Natural killer cell (primary cell): ENCODE measurements at places on chromosomes 6 and 20.

GRCh38 chr6:44263354-44264100, 1.8 kb downstream of the NFKBIE start:
- no peak for DNase-seq

- DNase-seq = no peak
Observed at GRCh38 chr6:43088654-43089056, 12.5 kb downstream of the PTK7 start.

- DNase-seq = no peak
Observed at GRCh38 chr6:24321538-24322162, 36.2 kb downstream of the DCDC2 start.

DNA sequence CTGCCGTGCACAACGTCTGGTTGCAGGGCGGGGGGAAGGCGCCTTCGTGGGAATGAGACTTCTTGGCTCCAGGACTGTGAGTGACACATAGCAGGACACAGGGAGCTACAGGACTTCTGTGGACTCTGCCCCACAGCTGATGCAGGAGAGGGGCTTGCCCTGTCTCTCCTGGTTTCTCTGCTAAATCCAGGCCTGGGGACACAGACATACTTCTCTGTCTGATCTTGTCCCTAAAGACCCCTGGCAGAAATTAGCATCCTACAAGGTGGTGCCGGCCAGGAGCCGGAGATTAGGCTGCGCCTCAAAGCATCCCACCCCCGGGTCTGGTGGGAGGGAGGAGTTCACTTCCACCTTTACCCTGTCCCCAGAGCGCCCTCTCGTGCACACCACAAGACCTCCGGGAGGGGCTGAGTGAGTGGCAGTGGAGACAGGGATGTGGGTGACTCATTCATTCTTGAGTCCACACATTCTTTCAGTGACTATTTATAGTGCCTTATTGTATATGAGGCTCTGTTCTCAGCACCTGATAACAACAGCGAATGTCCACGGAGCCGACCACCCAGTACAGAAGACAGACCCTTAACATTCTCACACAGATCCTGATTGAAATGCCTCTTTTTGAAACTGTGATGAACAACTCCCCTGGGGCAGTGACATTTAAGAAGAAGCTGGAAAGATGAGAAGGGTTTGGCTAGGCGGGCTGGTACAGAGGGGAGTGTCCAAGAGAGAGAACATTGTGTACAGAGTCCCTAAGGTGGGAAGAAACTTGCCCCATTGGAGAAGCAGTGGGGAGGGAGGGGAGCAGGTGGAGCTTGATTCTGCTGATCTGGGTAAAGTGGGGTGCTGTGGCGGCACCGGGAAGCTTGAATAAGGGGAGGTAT, 39.0 kb downstream of the GMPR start:
- DNase-seq = no peak

DNA sequence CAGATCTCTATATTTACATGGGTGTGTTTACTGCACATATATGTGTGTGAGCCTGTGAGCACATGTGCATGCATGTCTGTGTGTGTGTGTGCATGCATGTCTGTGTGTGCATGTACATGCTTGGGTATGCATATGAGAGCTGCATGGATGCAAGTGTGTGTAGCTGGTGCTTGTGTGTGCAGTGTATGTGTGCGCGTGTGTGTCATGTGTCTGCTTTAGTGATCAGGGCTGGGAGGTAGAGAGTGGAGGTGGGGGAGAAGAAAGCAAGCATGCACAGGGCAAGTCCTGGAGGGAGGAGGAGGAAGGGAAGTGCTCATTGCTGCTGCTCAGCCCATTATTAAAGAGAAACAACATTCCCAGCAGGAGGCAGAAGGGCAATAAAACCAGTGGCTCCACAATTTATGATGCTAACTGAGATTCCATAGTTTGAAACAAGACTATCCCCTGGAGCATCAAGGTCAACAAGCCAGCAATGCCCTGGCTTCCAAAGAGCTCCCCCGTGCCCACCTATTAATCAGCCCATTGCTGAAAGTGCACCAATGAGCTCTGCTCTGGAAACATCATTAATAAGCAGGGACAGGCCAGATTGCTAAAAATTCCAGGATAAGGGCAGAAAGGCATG, 414.0 kb downstream of the MAFB start:
- DNase-seq = no peak

GRCh38 chr6:17870300-17871188, 116.9 kb downstream of the KIF13A start:
- no peak for DNase-seq

GRCh38 chr6:37570482-37571133, 70.9 kb upstream of the CCDC167 start:
- no peak for DNase-seq

DNA sequence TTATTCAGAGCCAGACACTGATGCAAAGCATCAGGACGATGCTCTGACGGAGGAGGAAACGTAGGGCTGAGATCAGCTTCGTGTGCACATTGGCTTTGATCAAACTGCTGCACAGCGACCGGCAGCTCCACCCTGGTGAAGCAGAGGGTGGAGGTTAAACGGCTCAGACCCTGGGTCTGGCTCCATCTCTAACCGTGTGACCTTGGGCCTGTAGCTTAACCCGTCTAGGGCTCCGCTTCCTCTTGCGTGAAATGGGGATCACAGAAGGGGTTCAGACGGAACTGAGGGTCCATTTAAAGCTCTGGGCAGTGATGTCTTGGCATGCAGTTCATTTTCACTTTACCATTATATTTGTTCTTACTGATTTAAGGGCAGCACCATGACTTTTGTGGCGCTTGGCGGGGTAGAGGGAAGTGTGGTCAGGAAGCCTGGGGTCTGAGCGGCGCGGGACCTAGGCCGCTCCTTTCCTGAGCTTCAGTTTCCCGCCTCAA, 644 bp downstream of the RBL1 start:
- DNase-seq = peak; percentile 81

GRCh38 chr6:159313018-159313417, 143.8 kb downstream of the FNDC1 start:
- no peak for DNase-seq

DNA sequence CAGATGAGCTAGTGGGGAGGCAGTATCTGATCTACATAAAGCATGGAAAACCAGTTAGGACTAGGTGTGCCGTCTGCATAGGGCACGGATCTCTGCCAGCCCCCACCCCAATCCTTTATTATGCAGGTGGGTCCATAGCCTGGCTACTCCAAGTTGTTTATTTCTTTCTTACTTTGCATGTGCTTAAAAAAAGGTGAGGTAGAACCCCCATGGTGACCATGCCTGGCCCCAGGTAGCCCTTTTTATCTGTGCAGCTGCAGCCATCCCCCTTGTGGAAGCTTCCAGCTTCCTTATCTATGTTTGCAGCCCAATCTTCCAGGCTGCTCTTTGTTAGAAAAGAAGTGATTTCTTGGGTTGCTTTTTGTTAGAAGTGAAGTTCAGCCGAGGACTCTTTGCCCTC, 9.0 kb upstream of the TREM2 start:
- DNase-seq = no peak

GRCh38 chr20:58308680-58309527, 611 bp upstream of the RAB22A start:
- peak; percentile 73 for DNase-seq

DNA sequence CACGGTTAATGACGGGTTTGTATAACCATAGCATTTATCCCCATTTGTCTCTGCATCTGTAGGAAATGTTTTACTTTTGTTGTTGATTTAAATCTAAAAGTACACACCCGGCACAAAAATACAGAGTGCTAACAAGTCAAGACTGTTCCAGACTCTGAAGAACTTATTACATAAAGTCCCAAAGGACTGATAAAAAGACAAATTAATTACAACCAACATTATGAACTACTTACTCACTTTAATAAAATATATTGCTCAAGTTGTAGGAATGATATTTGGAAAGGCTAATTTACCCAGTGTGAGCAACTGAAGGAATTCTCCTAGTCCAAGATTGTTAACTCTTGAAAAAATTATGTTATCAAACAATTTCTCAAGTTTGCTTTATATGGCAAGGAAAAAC, 115.6 kb downstream of the KIF13A start:
- DNase-seq = no peak

GRCh38 chr20:5030348-5031205, 29.3 kb upstream of the SLC23A2 start:
- no peak for DNase-seq

DNA sequence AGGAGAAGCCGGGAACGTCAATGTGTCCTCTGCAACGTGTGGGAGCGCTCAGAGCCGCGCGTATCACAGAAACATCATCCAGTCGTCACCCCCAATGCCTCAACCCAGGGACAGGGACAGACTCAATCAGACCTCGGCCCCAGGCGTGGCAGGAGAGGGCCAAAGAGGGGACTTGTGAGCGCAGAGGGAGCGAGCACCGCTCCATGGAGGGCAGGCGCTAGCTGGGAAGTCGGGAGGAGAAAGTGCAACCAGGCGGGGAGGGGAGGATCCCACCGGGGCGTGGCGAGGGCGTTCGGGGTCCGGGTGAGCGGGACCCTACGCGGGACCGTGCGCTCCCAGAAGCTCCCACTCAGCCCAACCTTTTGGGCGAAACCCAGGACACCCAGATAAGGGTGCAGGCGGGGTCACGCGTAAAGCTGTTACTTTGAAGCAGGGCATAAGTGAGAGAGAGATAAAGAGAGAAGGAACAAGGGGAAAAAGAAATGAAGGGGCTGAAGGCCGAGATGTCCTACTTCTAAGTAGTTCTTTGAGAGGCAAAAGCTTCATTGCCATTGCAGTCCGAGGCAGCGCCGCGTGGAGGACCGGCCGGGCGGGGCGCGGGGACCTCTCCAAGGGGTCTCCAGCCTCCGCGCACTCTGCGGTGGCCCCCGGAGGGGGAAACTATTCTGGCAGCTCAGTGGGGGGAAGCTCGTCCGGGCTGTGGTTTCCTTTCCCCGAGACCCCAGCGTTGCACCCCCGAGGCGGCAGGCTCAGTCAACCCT, 862 bp upstream of the SOBP start:
- DNase-seq = peak; percentile 37

GRCh38 chr20:31580706-31581105, 24.4 kb upstream of the ID1 start:
- DNase-seq = no peak

GRCh38 chr20:6051505-6051904, 2.4 kb downstream of the LRRN4 start:
- DNase-seq = no peak

- DNase-seq = no peak
Observed at GRCh38 chr20:43409577-43409913, 48.2 kb upstream of the SRSF6 start.

DNA sequence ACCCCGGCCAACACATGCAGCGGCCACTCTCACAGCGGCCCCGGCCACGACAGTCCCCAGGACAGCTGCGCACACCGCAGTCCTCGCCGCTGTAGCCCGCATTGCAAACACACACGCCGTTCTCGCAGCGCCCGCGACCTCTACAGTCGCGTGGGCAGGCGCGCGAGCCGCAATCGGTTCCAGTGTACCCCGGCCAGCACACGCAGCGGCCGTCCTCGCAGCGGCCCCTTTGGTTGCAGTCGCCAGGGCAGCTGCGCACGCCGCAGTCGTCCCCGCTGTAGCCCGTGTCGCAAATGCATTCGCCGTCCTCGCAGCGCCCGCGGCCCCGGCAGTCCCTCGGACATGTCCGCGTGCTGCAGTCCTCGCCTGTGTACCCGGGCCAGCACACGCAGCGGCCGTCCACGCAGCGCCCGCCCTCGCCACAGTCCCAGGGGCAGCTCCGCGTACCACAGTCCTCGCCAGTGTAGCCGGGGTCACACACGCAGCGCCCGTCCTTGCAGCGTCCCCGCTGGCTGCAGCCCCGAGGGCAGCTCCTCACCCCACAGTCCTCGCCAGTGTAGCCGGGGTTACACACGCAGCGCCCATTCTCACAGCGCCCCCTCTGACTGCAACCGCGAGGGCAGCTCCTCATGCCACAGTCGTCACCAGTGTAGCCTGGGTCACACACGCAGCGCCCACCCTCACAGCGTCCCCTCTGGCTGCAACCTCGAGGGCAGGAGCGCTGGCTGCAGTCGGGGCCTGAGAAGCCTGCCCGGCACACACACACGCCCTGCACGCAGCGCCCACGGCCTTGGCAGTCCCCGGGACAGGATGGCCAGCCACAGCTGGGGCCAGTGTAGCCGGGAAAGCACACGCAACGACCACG, 12.5 kb downstream of the TNXB start:
- DNase-seq = no peak

DNA sequence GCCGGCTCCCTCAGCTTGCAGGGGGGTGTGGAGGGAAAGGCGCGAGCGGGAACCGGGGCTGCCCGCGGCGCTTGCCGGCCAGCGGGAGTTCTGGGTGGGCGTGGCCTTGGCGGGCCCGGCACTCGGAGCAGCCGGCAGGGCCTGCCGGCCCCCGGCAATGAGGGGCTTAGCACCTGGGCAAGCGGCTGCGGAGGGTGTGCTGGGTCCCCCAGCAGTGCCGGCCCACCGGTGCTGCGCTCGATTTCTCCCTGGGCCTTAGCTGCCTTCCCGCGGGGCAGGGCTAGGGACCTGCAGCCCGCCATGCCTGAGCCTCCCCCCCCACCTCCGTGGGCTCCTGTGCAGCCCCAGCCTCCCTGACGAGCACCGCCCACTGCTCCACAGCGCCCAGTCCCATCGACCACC, 514.5 kb upstream of the GJE1 start:
- DNase-seq = no peak

DNA sequence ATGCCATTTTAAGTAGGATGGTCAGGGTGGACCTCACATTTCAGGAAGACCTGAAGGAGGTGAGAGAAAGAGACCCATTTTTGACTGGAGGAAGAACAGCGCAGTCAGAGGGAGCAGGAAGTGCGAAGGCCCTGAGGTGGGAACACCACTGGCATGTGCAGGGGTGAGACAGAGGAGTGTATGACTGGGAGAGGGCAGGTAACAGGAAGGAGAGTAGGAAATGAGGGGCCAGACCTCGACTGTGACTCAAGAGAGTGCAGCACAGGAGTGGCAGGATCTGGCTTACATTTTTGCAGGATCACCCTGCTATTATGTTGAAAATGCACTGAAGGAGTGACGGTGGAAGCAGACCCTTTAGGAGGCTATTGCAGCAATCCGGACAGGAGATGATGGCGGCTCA, 117.7 kb upstream of the CDYL start:
- DNase-seq = no peak
